Right forelimb (tissue), 1 donor: ENCODE measurements at places on chromosomes 3 and 15.

DNA sequence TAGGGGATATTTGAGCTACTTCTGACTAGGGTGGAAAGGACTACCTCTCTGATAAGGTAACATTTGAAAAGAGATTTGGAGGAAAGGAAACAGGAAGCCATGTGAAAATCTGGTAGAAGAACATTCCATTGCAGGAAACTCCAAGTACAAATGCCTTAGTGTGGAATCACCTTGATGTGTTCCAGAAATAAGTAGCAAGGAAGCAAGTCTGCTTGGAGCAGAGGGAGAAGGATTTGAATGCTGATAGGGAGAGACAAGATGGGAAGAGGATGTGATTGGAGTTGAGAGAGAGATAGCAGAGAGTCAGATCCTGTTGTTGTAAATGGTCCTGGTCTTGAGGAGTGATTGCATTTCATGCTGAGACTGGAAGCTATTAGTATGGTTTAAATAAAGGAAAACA is 335.1 kb upstream of the DCBLD2 start:
- no peak for DNase-seq

DNA sequence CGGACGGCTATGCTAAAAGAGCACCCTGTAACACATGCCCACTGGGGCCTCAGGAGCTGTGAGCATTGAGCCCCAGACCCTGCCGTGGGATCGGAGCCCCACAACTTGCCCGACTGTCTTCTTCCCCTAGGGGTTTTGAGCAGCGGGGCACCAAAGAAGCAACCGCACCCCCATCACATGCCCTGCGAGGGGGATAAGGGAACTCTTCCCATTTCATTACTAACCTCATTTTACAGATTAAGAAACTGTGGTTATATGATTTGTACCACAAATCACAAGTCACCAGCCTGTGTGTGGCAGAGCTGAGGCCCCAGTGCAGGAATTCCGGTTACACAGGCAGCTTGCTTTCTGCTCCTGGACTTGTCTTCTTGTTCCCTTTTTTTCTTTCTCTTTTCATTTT is 86.2 kb downstream of the CD47 start:
- DNase-seq, result no peak

- no peak for DNase-seq
These were observed 7.7 kb downstream of the SUCNR1 start for GRCh38 chr3:151881137-151881536.

DNA sequence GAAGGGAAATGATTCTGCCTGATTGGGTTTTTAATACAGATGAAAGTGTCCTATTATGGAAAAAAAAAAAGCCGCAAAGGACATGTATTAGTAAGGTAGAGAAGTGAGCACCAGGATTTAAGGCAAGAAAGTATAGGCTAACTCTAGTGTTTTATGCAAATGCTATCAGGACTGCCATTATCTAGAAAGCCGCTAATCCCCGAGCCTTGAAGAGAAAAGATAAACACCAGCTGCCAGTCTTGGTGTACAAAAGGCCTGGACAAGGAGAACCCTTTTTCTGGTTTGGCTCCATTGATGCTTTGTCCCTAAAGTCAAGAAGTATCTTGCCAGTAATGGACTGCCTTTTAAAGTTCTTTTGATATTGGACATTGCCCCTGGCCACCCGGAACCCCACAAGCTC is 8.6 kb upstream of the TRIM59 start:
- DNase-seq, result no peak

DNA sequence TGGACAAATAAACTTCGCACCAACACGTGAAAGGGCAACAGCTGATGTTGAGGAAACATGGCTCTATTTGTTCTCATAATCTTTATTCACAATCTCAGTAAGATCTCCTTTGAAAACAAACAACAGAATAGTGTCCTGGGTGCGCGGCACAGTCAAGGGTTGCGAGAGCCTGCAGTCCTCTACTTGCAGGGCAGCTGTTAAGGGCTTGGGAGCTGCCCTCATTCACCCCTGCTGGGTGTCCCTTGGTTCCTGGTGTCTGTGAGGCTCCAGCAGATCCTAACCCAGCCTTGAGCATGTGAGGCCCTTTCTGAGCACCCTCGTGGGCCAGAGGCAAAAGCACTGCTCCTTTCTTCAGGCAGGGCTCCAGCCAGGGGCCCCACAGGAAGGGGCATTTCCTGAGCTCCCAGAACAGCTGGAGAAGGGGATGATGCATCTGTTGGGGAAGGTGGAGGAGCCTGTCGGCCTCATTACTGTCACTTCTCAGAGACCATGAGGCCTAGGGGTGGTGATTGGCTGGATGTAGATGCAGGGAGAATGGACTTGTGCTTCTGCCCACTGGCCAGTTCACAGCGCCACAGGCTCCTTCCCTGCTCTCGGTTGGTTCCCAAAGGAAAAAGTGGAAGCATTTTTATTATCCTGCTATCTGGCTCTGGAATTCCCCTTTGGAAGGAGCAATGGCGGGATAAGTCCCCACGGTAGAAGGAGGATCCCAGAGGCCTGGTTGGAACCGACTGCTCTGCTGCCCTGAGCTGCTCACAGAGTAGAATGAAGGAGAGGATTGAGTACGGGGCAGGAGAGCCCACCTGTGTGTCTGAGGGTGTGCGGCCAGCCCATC is 51.9 kb upstream of the KLF13 start:
- no peak for DNase-seq

DNA sequence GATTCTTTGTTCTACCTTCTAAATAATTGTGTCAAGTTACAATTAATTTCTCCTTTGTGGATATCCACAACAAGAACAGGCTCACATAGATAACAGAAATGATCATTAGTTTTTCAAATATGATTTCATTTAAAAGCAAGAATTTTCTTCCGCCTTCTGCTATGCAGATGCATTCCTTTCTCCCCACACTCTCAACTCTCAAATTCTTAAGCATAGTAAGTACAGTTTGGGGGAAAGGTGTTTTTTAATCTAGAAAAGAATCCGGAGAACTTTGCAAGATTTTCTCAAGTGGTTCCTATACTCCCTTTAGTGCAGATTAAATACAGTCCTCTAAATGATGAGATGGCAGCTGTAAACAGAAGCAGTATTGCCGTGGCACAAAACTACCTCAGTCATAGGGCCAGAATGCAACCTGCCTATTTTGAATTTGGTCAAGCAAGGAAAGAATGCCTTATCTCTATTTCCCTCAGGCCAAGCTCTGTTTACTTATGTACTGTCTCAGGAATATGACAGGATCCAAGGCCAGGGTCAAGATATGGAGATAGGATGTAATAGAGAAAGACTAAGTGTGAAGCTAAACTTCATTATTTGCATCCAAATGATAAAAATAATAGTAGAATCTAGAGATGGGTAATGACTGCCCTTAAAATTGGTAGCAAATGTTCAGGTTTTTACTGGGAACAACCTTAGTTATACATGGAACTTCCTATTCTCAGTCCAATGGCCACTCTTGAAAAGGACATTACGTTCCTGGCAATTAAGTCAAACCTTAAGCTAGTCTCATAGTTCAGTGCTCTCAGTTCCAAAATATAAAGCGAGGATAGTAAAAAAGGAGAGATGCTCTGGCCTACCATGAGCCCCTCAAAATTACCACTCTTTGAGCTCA is 77.3 kb upstream of the PHLDB2 start:
- no peak for DNase-seq

GRCh38 chr15:90594301-90594738 is 64.6 kb downstream of the CRTC3 start:
- no peak for DNase-seq

- DNase-seq, result peak; percentile 46
These were observed 26.6 kb downstream of the MIX23 start for GRCh38 chr3:122356402-122356801.

DNA sequence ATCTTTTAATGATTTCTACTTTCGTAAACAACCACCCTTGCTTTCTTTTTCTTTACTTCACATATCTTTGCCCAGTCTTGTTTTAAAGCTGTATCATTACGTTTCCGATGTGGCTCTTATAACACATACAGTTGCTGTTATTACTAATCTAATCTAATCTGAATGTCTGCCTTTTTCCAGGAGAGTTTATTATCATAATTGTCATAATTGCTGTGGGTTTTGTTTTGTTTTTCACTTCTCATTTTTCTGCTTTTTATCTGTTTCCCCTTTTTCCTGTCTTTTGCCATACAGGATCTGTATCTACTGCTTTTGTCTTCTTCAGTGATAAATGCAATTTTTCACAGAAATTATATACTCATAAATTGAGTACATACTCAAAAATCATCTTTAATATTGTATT is 24.9 kb downstream of the HACL1 start:
- no peak for DNase-seq

DNA sequence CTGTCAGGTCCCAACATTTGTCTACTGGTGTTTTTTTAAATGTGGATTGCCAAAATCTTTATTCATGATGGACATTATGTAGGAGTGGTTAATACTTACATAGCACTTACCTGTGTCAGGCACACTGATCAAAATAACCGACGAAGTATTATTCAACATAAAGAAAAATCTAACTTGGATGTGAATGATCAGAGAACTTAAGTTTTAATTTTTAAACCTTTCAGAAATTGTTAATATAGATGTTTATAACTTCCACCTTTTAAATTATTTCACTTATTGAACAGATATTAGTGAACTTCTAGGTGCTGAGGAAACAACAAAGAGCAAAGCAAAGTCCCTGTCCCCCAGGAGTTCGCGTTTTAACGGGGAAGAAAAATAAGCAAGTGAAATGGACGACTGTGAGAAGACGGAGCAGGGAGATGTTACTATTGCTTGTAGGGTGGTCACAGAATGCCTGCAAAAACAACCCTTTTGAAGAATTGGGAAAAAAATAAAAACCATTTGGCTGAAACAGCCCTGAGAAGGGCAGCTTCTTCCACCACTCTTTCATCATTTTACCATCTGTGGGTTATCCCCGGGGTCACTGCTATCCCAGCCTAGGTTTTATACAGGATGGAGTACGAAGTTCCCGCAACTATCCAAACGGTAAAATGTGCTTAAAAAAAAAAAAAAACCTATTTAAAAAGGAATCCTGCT is 915 bp upstream of the APH1B start:
- DNase-seq, result no peak

GRCh38 chr3:122936335-122936734 is 91.2 kb downstream of the SEMA5B start:
- DNase-seq, result no peak

- peak; percentile 75 for DNase-seq
These were observed 15.7 kb downstream of the CIDEC start for GRCh38 chr3:9864200-9864927.

DNA sequence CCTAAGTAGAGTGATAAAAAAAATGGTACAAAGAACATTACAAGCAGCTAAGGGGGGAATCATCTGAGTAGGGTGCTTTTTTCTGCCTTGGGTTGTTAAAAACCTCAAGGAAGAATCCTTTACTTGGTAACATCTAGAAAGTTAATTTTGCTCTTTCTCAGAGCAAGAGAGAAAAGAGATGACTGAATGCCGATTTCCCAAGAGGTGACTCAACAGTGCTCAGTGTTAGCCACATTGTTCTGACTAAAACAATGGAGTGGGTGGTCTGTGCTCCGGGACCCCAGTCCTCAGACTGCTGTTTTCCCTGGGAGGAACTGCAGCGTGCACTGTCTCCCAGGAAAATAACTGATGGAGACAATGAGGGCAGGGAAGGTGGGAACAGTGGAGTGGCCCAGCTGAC is 41.1 kb upstream of the RASGRP1 start:
- no peak for DNase-seq
